B cell (primary cell): ENCODE measurements at places on chromosomes 16 and 17.

DNA sequence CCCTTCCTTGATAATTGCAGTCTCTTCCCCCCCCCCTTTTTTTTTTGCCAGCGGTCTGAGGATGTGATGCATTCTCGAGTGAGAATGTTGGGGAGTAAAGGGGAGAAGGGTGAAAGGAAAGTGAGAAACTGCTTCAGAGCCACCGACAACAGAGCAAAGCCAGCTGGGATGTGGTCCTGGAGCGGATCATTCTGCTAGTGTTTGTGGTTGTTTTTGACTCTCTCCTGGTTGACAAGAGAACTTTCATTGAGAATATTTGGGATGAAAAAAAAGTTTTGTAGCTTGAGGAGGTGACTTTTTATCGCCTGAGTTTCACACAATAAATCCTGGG, 1.3 kb downstream of the NF1 start:
- no peak for DNase-seq
- no peaks in the 10 kb centered on the region for H3K36me3 ChIP-seq
- H3K4me3 ChIP-seq, result peak overlapping the region; percentile 82
- H3K27me3 ChIP-seq, result no peaks in the 10 kb centered on the region
- H3K27ac ChIP-seq, result peak overlapping the region; percentile 90

GRCh38 chr17:49180303-49180702, 30.1 kb downstream of the GNGT2 start:
- no peak overlapping the region for H3K4me3 ChIP-seq
- H3K27ac ChIP-seq, result no peak overlapping the region
- H3K4me1 ChIP-seq, result no peaks in the 10 kb centered on the region
- no peaks in the 10 kb centered on the region for H3K36me3 ChIP-seq
- DNase-seq, result peak; percentile 77

DNA sequence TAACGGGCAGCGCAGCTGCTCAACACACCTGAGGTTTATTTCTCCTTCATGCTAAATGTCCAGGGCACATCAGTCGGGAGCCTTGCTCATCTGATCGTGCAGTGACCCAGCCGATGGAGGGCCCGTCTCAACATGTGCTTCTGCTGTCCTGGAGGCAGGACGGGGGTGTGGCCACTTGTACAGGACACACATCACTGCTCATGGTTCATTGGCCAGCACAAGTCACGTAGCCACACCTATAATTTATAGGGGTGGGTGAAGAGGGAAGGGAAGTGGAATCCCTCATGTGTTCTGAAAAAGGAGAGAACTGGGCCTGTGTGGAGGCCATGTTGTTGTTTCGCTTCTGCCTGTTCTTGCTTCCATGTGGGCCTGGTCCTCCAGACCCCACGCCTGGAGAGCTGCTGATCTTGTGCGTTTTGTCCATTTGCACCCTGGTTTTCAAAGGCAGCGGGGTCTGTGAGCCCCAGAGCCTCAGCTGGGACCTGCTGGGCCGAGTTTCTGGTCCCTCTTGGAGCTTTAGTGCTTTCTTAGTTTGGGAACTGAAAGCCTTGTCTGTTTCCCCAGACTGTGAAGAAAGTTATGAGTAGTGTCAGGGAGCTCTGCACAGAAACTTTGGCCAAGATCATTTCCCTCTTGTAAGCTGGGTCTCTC, 60.5 kb downstream of the CMIP start:
- H3K27ac ChIP-seq, result peak overlapping the region; percentile 88
- H3K4me3 ChIP-seq, result no peak overlapping the region
- H3K4me1 ChIP-seq, result peaks cover 61% of the 10 kb centered on the region
- DNase-seq, result peak; percentile 60
- H3K27me3 ChIP-seq, result no peaks in the 10 kb centered on the region

DNA sequence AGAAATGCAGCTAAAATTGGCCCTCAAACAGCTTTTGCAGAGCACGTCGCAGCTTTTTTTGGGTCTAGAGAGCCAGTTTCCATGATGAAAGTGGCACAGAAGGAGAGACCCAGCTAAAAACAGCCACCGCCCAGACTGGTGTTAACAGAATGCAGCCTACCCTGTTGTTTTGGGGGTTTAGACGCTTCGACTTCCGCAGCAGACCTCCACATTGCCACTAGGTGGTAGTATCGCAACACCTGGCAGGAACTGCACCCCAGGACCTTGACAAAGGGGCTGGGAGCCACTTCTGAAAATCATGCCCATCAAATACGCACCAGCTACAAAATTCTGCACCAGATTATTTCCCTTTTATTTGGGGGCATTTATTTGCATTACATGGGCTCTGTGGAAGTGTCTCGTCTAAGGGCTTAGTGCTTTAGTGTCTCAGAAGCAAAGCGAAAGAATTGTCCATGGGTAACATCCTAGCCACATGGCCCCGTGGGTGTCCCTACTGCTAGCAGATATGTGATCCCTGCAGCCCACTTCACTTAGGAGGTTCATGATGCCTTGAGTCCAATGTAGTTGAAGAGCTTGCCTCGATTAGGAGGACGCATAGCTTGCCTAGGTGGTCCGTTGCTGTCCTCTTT, 167.1 kb downstream of the HAPSTR1 start:
- H3K4me1 ChIP-seq, result no peaks in the 10 kb centered on the region
- no peak overlapping the region for H3K4me3 ChIP-seq
- peaks cover 9% of the 10 kb centered on the region for H3K27me3 ChIP-seq
- DNase-seq, result peak; percentile 37
- H3K36me3 ChIP-seq, result no peaks in the 10 kb centered on the region

- peak overlapping the region; percentile 42 for H3K4me3 ChIP-seq
- H3K27me3 ChIP-seq, result peaks cover 26% of the 10 kb centered on the region
- H3K36me3 ChIP-seq, result no peaks in the 10 kb centered on the region
- H3K27ac ChIP-seq, result peak overlapping the region; percentile 51
- H3K4me1 ChIP-seq, result peaks cover 90% of the 10 kb centered on the region
Observed at GRCh38 chr17:48441231-48441711, 11.3 kb upstream of the SKAP1 start.

- no peak for DNase-seq
- H3K27ac ChIP-seq, result no peak overlapping the region
- H3K36me3 ChIP-seq, result no peaks in the 10 kb centered on the region
- H3K27me3 ChIP-seq, result no peaks in the 10 kb centered on the region
- H3K4me3 ChIP-seq, result no peak overlapping the region
Observed at GRCh38 chr17:82152114-82152513, 54.1 kb upstream of the FASN start.

DNA sequence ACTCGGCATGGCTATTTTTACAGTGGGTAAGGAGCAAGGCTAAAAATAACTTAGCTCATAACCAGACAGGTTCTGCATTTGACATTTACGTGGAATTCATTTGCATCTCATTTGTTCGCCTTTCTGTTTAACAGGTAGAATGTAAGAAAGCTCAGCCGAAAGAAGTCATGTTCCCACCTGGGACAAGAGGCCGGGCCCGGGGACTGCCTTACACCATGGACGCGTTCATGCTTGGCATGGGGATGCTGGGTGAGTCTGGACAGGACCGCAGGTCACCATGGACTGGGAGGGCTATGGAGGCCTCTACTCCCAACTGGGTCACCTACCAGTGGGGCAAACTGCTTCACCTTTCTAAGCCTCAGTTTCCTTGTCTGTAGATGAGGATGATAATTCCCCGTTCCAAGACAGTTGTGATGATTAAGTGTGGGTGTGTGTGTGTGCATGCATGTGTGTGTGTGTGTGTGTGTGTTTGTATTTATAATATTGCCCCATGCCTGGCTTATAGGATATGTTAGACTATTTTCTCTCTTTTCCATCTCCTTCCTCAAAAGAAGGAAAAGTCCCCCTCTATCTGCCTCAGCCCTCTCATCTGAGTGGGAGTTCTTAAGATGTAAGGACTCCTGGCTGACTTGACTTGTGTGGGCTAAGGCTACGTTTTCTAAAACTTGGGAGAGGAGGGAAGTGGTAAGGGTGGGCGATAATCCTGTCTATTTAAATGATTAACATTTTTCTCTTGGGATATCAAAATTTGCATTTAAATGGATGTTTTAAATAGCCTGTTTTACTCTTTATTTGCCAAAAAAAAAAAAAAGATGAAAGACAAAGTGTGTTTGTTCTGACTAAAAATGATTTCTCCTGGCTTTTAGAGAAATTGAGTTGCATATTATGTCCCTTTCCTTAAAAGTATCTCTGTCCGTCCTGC, 129.0 kb downstream of the CCDC182 start:
- no peak overlapping the region for H3K4me3 ChIP-seq
- H3K27me3 ChIP-seq, result no peaks in the 10 kb centered on the region
- DNase-seq, result no peak

GRCh38 chr17:48004983-48005382, 32.6 kb downstream of the COPZ2 start:
- no peak overlapping the region for H3K27ac ChIP-seq
- DNase-seq, result no peak
- no peak overlapping the region for H3K4me3 ChIP-seq
- no peaks in the 10 kb centered on the region for H3K4me1 ChIP-seq

DNA sequence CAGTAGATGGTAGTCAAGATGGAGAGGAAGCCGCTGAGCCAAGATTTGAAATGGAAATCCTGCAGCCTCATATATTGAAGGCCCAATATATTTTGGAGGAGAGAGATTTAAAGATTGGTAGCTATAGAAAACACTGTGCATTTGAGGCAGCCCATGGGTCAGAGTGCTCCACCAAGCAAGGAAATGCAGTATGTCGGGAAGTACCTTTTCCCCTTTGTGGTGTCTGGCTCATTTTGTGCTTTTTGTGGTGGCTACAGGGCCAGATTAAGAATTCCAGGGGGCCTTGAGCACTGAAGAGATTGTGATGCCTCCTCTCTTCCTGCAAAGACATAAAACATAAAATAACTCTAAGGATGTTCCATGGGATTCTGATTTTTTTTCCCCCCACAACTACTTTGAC, 39.6 kb downstream of the CDRT15 start:
- peaks cover 14% of the 10 kb centered on the region for H3K4me1 ChIP-seq
- H3K4me3 ChIP-seq, result no peak overlapping the region
- no peak overlapping the region for H3K27ac ChIP-seq
- no peak for DNase-seq
- no peaks in the 10 kb centered on the region for H3K27me3 ChIP-seq
- H3K36me3 ChIP-seq, result no peaks in the 10 kb centered on the region

DNA sequence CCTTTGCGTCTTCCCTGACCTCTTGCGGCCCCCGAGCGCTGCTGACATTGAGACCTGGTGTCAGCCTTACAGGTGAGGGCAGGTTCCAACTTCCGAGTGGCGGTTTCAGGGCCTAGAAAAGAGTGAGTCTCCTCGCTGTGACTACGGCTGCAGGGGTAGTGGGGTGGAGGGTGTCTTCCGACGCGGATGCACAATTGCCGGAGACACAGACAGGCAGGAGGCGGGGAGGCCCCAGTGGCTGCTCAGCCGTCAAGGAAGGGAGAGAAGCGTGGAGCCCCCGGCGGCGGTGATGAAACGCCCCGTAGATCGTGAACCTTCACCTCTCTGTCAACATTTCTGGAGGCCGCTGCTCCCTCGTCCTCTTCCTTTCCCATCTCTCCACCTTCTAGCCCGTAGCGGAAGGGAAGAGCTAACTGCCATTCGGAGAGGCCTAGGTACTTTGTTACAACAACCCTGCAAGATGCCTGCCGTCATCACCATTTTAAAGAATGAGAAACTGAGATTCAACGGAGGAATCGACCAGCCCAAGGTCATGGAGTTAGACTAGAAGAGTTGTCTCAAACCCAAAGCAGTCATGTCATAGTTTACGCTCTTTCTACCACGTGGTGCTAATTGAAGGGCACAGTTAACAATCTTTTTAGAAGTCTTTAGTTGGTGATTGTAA, 485 bp downstream of the DNAJA3 start:
- H3K4me1 ChIP-seq, result peaks cover 20% of the 10 kb centered on the region
- H3K36me3 ChIP-seq, result peaks cover 8% of the 10 kb centered on the region
- peak overlapping the region; percentile 89 for H3K4me3 ChIP-seq
- no peak for DNase-seq
- H3K27ac ChIP-seq, result peak overlapping the region; percentile 93
- no peaks in the 10 kb centered on the region for H3K27me3 ChIP-seq

DNA sequence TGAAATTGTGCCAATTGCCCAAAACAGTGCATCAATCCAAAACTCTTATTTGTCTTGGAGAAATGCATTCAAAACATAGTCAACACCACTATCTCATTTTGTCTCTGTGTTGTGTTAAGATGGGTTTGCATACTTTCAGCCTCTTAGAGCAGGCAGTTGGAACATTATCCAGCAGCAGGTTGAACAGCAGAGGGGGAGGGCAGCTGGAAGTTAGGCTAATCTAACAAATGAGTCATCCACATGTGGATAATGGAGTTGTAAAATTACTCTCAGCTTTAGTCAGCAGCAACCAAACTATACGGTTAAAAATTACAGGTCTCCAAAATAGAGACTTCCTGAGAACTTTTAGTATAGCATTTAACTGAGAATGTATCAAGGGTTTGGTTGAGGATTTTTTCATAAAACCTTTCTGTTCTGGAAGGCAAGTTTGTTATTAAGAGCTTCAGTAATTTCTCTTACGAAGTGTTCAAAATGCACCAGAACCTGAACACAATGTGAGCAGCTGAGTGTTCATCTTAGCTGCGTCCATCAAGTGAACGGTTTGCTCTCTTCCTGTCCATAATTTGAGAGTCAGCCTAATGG, 46.3 kb downstream of the PRKCA start:
- no peak for DNase-seq
- no peaks in the 10 kb centered on the region for H3K36me3 ChIP-seq
- H3K4me1 ChIP-seq, result no peaks in the 10 kb centered on the region
